EL (cell line): ENCODE measurements at places on chromosomes 3 and 15.

- DNase-seq, result no peak
These were observed 26.1 kb downstream of the FMN1 start for GRCh38 chr15:33168444-33168843.

DNA sequence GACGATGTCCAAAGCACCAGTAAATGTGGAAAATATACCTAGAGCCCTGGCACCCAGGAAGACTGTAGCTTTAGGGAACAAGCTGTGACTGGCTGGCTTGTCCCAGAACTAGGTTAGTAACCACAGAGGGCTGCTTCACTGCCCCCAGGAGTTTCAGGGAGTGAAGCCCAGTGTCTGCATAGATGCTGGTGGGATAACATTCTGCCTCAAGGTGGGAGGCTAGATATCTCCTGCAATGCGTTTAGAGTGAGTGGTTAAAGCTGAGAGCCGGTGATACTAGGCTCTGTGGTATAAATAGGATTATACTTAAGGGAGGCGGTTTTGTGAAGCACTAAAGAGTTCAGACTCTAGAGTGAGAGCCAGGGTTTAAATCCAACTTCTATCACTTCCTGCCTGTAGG is 11.7 kb upstream of the CP start:
- DNase-seq, result no peak

- peak; percentile 1 for DNase-seq
These were observed 55.0 kb upstream of the SOX14 start for GRCh38 chr3:137709011-137709601.

GRCh38 chr3:46667061-46667621 is 26.3 kb downstream of the ALS2CL start:
- no peak for DNase-seq

DNA sequence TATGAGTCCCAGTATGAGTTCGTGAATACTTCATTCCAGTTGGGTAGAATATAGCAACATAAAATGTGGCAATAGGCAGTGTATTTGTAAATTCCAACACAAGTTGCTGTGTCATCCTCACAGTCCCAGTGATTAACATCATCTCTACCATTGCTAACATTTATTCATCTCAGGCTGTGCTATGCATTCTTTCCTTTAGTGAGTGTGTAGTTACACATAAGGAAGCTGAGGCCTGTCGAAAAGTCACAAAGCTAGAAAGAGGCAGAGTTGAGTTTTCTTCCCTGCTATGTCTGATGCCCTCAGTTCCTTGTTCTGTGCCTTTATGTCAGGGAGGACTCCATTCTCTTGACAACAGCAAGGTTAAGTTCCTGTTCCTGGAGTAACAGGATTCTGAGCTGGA is 96.4 kb downstream of the FNDC3B start:
- DNase-seq, result peak; percentile 69

- DNase-seq, result no peak
These were observed 178.5 kb upstream of the P2RY1 start for GRCh38 chr3:152656214-152656971.
